ENCODE measurements at places on chromosomes 2 and 18.

- DNase-seq, result no peak
Measured at GRCh38 chr18:48330016-48330991, 78.9 kb downstream of the ZBTB7C start.

GRCh38 chr2:165453561-165454094 is 15.9 kb upstream of the CSRNP3 start:
- DNase-seq, result no peak

GRCh38 chr2:69026026-69026425 is 13.0 kb downstream of the ANTXR1 start:
- DNase-seq, result no peak

GRCh38 chr2:42787424-42787787 is 5.0 kb downstream of the HAAO start:
- no peak for DNase-seq

GRCh38 chr2:58427572-58428095 is 186.5 kb upstream of the FANCL start:
- no peak for DNase-seq

- DNase-seq, result no peak
Measured at GRCh38 chr2:46045888-46046287, 251.3 kb upstream of the EPAS1 start.

DNA sequence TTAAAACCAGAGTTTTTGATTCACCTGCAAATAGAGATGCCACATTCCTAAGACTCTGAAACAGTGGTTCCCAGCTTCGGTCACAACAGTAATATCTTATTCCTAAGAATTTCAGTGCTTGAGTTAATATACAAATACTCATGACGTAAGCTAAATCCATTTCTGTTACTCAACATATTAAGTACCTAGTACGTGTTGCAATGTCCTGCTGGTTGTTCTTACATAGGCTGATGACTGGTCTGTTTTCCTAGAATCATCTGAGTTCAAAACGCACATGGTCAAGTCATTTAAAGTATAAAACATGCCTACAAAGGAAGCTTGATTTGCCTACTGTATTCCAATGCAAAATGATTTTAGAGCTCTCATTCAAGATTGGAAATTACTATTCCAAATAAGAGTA is 7.2 kb downstream of the NCL start:
- no peak for DNase-seq

GRCh38 chr2:119548516-119549120 is 4.4 kb downstream of the CFAP221 start:
- DNase-seq, result no peak

- no peak for DNase-seq
Measured at GRCh38 chr2:165970663-165971062, 17.1 kb upstream of the TTC21B start.

DNA sequence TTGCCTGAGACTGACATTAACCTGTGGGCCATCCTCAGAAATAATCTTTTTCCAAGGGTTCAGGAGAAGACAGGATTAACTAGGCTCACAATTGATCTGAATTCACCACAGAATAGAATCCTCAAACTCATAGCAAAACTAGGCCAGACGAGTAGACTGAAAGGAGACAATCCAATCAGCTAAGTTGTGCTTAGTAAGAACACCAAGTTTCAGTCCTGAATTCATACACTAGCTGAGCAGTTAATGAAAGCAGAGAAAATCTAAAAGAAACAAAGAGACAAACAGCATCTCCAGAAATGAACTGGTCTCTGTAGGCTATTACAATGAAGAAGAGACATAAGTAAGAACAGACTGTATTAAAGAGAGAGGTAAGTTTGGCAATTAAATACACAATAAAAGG is 89.5 kb downstream of the GORASP2 start:
- no peak for DNase-seq

GRCh38 chr18:23331091-23331920 is 121.8 kb upstream of the RIOK3 start:
- no peak for DNase-seq

- DNase-seq, result no peak
Measured at GRCh38 chr2:174787487-174788205, 23.4 kb upstream of the CHRNA1 start.

DNA sequence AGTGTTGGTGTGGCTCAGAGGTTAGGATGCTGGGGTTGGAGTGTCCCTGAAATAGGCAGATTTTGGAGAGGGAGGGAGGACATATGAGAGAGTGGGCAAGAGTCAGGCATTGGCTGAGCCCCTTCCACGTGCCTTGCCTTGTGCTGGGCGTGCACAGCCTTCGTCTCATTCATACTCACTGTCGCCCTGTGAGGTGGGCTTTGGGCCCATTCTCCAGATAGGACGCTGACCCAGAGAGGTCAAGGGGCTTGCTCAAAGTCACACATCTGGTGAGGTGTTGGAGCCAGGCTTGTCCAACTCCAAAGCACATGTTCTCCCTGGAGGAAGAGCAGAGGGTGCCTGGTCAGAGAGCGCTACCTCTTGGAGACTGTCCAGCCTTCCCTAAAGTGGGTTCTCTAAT is 166.8 kb downstream of the DYSF start:
- DNase-seq, result no peak

DNA sequence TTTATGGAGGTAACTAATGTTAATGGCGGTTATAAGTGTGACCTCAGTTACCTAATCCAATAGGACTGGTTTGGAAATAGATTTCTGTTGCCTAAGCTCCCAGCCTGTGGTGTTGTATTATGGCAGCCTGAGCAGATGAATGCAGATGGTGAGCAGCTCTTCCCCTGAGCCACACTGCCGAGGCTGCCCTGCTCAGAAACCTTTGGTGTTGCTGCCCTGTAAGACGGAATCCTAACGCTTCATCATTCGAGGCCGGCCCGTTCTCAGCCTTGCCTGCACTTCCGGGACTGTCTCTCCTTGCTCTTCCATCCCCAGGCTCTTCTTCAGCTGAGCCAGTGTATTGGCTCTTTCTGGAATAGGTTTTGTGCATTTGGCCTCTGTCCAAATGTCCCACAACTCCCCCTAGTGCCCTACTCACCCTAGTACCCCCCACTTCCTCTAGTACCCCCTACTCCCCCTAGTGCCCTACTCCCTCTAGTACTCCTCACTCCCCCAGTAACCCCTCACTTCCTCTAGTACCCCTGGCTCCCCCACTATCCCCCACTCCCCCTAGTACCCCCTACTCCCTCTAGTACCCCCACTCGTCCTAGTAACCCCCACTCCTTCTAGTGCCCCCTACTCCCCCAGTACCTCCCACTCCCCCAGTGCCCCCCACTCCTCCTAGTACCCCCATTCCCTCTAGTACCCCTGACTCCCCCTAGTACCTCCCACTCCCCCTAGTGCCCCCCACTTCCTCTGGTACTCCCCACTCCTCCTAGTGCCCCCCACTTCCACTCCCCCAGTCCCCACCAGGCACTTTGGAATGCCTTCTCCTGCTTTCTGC is 106.0 kb upstream of the TAF1B start:
- DNase-seq, result no peak

- no peak for DNase-seq
Measured at GRCh38 chr2:69720404-69720803, 21.5 kb upstream of the ANXA4 start.

DNA sequence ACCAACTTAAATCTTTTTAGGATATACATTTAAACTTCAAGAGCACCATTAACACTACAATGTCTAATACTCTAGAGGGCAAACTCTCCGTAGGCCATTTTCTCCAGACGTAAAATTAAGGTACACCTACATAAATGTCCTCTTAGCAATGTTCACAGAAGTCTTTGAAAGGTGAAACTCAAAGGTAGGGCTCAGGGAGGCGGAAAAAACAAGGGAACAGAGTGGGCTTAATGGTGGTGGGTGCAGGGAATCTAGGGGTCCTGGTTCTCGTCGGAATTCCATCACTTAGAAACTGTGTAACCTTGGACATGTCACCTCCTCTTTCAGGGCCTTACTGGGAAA is 668 bp downstream of the NFU1 start:
- DNase-seq, result no peak

DNA sequence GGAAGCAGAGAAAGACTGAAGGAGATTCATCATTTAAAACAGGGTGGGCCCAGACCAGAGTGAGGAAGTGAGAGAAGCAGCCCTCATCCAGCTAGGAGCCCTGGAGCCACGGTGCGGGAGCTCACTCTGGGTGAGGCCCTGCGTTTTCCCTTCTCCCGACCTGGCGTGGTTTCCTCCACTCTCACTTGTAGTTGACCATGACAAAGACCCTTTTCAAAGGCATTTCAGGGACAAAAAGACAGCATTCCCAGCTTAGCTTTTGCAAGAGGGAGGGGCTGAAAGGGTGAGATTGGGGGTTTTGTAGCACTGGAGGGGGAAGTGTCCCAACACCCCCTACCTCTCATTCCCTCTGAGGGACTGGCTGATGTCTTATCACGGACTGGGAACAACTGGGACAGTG is 56.6 kb downstream of the TRPM8 start:
- no peak for DNase-seq

DNA sequence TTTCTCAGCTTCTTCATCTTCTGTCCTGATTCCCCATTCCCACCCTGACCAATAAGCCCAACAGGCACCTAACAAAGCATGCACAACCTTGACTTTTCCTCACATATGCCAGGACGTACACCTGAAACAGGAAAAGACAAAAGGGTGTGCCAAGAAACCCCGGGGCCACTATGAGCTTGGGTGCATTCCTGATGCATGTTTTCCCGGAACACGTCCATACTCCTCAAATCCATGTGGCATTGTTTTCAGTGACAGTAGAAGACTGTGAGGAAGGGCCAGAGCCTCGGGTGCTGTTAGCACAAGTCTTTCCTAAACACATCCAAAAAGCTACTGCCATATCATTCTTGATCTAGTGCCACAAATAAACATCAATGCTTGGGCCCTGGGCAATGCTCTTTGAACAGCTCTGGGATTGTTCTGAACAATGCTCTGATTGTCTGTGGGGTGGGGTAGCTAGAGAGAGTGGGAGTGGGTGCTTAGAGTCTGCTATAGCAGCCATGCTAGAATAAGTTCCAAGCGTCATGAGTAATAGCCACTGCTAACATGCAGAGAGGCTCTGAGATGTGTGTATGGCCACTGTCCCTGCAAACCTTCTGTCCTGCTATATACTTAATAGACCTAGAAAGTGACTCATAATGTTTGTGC is 181.7 kb upstream of the CRIM1 start:
- no peak for DNase-seq
